Brain pericyte (primary cell): ENCODE measurements at places on chromosomes 13 and 19.

GRCh38 chr13:74732736-74733385, 598.7 kb upstream of the KLF12 start:
- no peak for DNase-seq

- DNase-seq: no peak
Observed at GRCh38 chr19:52724701-52725514, 9.9 kb downstream of the ZNF611 start.

- DNase-seq: no peak
Observed at GRCh38 chr19:19214159-19214490, 2.4 kb downstream of the NCAN start.

DNA sequence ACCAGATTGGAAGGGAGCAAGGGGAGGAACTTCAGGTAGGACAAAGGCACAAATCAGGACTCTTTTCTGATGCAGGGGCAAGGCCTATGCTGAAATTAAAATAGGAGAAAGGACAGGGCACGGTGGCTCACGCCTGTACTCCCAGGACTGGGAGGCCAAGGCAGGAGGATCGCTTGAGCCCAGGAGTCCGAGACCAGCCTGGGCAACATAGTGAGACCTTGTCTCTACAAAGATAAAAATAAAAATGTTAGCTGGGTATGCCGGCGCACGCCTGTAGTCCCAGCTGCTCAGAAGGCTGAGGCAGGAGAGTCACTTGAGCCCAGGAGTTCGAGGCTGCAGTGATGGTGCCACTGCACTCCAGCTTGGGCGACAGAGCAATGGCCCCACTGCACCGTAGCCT, 5.7 kb downstream of the SLC17A7 start:
- DNase-seq: no peak

GRCh38 chr13:40399756-40400155, 266.7 kb downstream of the FOXO1 start:
- DNase-seq: no peak

DNA sequence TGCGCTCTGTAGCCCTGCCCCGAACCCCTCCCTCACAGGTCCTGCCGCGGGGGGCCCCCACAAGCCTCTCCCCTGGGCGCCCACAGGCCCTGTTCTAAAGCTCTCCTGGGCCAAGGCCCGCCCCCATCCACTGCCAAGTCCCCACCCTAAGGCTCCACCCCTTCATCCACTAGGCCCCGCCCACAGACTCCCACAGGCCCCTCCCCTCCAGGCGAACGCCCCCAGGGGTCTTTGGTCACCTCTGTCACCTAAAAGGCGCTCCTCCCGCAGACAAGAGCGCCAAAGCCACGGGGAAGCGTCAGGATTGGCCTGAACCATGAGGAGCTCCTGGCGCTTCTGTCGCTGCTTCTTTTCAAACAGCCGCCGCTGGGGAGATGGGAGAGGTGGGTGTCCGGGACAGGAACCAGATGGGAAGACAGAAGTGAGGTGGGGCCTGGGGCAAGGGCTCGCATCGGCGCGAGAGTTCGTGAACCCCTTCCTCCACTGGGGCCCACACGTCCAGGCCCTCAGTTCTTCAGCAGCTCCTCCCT, 2.3 kb downstream of the TULP2 start:
- DNase-seq: no peak

DNA sequence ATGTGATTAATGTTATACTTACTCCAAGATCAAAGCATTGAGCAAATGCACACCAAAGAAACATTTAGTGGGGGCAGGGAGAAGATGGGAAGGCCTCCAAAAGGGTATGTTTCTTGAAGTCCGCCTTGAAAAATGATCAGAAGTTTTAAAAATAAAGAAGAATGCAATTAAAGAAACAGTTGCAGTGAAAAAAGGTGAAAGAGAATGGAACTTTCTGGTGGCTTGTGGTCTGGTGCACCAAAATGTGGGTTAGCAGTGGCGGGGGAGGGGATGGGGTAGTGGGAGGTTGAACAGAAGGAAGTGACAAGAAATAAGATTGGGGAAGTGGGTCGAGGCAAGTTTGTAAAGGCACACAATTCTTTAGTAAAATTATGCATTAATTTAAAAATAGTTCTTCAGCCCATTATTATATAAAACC, 2.5 kb downstream of the LCP1 start:
- DNase-seq: no peak

DNA sequence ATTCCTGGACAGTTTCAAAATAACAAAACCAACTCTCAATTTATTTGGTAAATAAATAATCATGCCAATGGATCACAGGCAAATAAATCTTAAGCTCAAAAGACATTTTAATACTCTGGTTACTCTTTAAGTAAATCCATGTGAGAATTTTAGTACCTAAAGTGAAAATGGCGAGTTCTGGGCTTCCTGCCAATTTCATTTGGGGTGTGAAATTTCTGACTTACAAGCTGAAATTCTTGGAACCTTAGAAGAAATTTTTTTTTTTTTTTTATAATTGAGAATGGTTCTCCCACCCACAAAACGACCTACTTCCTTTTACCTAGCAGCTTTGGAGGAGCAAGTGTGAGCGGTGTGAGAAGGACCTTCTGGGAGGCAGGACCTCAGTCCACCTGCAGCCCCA, 354.5 kb upstream of the NBEA start:
- DNase-seq: no peak

- DNase-seq: no peak
Observed at GRCh38 chr13:51803422-51804294, at the start of gene DHRS12. Gene DHRS12, minus strand, starts transcription at chr13:51804163. Its CDS starts 4,504 bp downstream, at chr13:51799659.

GRCh38 chr13:62635161-62635560, 1219.5 kb upstream of the PCDH20 start:
- no peak for DNase-seq

GRCh38 chr13:34152409-34152808, 334.5 kb downstream of the RFC3 start:
- no peak for DNase-seq

GRCh38 chr13:51112771-51113170, 1.7 kb upstream of the C13orf42 start:
- no peak for DNase-seq

DNA sequence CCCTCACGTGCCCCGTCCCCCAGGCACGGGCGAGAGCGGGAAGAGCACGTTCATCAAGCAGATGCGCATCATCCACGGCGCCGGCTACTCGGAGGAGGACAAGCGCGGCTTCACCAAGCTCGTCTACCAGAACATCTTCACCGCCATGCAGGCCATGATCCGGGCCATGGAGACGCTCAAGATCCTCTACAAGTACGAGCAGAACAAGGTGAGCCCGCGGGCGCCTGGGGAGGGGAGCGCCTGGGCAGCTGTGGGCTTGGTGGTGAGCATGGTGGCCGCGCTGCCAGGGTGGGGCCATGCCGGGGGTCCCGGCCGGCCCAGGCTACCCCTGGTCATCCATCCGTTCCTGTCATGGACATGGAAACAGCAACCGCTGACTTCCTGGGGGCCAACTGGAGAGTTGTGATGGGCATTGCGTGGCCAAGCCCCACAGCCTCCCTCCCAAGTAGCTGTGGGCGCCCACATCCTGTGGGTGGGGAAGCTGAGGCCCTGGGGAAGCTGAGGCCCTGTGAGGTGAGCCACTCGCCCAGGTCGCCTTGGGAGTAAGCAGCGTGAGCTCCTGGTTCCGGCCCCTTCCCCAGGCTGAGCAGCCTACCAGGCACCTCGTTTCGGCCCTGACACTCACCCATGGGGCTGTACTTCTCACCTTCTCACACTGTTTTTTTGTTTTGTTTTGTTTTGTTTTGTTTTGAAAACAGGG, 16.1 kb downstream of the GNA11 start:
- DNase-seq: no peak

GRCh38 chr13:73997964-73998363, 136.2 kb downstream of the KLF12 start:
- no peak for DNase-seq

DNA sequence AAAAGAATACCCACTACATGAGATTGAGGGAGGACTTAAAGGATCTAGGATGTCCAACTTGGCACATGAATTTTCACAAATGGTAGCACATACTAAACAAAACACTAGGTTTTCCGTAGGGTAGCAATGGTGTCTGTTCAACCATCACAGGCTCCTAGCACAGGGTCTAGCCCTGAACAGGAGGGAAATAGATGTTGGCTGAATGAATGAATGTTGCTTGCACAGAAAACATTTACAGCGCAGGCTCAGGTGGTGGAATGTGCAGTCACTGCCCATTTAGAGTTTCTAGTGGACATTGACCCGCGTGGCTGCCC, 1.9 kb upstream of the MYCBP2 start:
- no peak for DNase-seq

DNA sequence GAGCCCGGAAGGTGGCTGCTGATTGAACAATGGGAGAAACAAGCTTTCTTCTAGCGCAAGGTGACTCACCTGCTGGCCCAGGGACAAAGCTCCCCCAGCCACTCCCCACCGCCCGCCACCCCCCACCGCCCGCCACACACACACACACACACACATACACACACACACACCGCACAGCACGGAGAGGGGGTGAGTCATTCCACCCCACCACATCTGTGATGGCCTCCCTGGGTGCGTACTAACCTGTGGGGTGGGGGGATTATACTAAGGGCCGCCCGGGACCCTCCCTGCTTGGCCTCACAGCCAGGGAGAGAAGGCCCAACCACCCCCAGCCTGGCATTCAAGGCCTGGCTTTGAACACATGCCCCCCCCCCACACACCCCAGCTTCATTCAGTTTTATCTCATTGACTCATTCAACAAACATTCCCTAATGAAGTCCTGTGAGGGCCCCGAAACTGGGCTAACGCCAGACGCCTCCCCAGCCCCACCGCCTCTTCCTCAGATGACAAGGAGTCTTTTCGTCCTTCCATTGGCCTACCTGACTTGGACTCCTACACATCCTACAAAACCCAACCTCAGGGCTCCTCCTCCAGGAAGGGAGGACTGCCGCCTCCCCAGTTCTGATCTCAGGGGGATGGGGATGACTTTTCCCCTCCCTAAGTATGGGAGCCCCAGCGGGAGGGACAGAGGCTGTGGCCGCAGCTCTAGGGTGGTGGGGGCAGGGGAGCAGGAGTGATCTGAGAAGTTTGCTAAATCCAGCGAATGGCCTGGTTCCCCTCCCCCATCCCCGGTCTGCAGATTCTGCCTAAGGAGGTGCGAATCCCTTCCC, 5.8 kb upstream of the ONECUT3 start:
- no peak for DNase-seq

DNA sequence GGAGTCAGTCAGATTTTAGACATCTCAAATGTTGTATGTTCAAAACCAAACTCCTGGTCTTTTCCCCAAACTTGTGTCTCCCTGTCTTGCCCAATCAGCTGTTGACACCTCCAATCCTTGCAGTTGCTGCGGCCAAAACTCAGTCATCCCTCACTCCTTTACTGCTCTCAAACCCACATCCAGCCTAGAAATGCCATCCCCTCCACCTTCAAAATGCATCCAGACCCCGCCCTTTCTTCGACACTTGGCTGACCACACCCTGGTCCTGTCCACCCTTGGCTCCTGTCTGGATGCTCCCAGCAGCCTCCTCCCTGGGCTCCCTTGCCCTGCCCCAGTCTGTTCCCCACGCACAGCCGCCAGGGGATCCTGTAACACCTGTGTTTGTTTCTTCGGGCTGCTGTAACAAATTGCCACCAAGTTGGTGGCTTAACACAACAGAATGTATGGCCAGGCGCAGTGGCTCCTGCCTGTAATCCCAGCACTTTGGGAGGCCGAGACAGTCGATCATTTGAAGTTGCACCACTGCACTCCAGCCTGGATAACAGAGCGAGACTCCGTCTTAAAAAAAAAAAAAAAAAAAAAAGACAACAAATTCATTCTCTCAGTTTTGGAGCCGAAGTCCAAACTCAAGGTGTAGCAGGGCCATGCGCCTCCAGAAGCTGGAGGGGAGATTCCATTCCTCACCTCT, 11.7 kb downstream of the PLD3 start:
- DNase-seq: no peak

- no peak for DNase-seq
Observed at GRCh38 chr19:335486-336066, 9.0 kb downstream of the MIER2 start.
